ENCODE measurements at places on chromosomes 2 and 18.

DNA sequence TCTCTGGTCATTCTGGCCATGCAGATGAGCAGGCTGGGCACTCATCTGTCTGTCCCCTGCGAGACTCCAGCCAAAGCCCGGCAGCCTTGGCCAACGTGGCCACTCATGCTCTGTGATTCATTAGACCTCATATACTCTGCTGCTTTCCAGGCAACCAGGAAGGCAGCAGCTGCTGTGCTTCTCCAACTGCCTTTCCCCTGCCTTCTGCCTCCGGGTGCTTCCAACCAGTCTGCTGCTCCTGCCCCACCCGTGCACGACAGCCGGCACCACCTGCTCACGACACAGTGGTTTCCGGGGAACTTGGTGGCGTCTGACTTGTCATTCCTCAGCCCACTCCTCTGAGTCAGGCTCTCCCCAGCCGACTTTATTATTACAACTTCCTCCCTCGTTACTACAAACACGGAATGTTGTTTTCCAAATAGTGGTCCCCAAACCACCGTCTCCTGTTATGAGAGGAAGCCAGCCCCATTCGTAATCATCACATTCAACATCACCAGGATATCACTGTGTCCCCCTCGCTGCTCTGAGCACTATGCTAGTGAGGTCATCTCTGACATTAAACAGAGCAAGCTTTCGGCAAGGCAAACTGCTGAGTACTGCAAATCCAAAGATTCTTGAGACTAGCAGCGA, 392.4 kb downstream of the ALK start:
- DNase-seq = no peak

- no peak for DNase-seq
These were observed 671.9 kb upstream of the CHAC2 start for GRCh38 chr2:53095664-53096063.

DNA sequence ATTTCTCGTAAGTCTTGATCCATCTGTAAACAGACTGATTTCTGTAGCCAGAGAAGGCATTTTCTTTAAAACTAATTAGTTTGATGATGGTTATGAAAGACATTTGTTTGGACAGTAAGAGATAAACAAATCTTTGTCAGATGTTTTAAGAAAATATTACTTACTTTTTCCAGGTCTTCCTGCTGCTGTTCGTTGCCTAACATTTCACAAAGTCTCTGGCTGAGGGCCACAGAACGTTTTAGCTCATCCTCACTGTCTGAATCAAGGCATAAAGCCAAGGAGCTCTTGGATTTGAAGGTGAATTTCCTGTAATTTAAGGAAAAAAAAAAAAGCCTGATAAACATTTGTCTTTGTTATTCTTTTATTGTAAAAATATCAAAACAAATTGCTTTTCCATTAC, 57.8 kb downstream of the VIL1 start:
- DNase-seq = no peak

- DNase-seq = no peak
These were observed 161.4 kb downstream of the PLCL1 start for GRCh38 chr2:197965756-197966155.

DNA sequence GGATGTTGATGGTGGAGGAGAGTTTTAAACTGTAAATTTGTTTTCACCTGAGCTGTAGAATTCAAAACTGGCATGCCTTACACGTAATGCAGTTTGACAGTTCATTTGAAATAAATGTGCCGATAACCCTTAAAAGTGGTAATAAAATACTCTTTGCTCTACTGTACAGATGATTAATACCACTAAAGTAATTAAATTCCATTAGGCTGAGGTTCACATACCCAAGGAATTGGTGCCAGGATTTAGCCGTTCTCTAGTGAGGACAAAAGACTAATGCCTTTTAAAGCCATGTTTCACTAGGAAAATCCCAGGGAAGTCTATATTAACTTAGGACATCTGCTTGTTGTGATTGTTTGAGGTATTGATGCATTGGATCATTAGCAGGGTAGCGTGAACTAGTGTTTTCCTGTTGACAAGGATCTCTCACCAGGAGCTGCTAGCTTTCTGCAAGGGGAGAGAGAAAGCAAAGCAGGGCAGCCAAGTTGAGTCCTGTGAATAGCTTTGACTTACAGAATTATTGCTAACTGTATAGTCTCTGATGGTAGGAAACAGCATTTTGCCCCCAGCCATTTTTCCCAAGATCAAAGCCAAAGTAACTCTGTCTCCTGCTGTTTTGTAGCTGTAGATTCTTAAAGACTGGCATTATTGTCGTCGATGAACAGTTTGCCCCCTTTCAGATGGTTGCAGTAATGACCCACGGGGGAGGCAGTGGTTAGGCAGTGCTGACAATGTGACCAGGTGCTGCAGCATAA, 280.9 kb upstream of the FANCL start:
- no peak for DNase-seq

GRCh38 chr18:30578707-30579106, 463.8 kb downstream of the DSC3 start:
- no peak for DNase-seq

- DNase-seq = no peak
These were observed 43.8 kb upstream of the KCNE4 start for GRCh38 chr2:223008162-223008561.

All from NCI-H774 (cell line).